Right ventricle myocardium superior (tissue), 1 donor: ENCODE measurements at places on chromosomes 3 and 15. TPM values are rescaled to one million over a fixed set of nuclear protein-coding genes. Genes with fewer than 3 reads are reported as not detected.

The SKOR1 gene
- 0.11 TPM for total RNA-seq

DNA sequence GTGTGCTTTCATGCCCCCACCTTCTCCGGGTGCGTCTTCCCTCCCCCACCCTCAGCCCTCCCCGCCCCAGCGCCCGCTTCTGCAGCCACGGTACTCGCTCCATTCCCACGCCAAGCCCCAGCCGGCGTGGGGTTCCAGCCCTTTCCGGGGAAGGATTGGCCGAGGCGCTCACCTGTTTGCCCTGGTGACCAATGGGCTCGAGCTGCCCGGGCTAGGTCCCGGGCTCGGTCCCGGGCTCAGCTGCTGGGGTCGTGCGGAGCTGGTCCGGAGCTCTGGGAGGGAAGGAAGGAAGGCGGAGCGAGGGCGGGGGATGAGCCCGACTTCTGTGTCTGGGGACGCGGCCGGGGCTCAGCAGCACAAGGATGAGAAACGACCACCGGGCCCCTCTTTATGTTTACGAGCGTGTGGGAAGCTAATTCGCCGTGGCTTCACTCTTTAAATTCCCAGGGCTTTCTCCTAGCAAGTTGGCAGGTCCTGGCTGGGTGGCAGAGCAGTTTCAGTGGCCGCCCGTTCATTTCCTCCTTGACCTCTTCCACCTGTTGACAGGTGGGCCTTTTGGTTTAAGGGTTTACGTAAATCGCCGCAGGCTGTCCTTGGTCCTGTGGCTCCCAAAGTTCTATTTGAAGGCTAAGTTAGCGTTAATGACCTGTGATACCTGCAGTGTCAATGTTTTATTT, at the start of gene IGSF10:
IGSF10 (minus strand) TSS at position 288 of the 677 bp plus-strand sequence. CDS start 2,352 bp downstream, outside the sequence.
- DNase-seq: peak; percentile 54

GRCh38 chr3:154791611-154792010, 288.5 kb upstream of the MME start:
- no peak for DNase-seq

- no peak for DNase-seq
Measured at GRCh38 chr3:99321261-99321660, 317.1 kb upstream of the COL8A1 start.

The STAC gene
- 0.43 TPM for total RNA-seq

- DNase-seq: no peak
Measured at GRCh38 chr3:5466065-5466464, 278.6 kb downstream of the EDEM1 start.
